ENCODE measurements at places on chromosomes 5 and 9.

- DNase-seq = no peak
Measured at GRCh38 chr5:146632620-146633322, 116.8 kb upstream of the GPR151 start.

GRCh38 chr5:9617221-9617620, 12.9 kb downstream of the TAS2R1 start:
- no peak for DNase-seq

DNA sequence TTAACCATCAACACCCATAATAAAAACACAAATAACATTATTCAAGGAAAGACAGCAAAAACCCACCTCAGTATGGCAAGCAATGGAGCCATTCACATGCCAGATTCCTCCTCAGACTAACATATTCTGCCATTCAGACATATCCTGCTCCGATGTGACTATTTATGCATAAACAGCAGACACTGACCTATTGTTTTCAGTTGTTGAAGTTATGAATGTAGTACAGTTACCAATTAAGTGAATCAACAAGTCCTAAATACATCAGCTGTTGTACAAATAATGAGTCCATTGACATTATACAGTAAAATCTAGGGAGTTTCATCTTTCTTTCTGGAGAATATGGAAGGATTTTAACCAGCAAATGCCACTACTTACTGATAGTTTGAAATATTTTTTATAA, 131.7 kb downstream of the DENND1A start:
- DNase-seq = no peak

DNA sequence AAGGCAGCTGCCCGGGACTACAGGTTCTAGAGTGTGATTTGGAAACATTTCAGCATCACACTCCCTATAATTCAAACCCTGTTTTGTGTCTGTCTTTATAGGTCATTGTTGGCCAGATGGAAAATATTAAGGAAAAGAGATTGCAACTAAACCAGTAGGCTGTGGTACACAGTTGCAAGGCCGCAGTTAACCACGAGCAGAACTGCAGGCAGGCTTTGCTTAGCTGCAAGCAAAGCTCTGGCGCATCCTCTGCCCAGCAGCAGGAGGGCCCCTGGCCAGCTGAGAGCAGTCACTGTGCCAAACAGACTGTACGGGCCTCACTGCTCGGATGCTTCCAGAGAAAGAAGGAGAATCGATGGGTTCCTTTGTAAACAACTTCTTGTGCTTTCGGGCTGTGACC, 204.5 kb downstream of the DENND1A start:
- DNase-seq = no peak

- no peak for DNase-seq
Measured at GRCh38 chr5:128974567-128974966, 9.3 kb downstream of the SLC27A6 start.

DNA sequence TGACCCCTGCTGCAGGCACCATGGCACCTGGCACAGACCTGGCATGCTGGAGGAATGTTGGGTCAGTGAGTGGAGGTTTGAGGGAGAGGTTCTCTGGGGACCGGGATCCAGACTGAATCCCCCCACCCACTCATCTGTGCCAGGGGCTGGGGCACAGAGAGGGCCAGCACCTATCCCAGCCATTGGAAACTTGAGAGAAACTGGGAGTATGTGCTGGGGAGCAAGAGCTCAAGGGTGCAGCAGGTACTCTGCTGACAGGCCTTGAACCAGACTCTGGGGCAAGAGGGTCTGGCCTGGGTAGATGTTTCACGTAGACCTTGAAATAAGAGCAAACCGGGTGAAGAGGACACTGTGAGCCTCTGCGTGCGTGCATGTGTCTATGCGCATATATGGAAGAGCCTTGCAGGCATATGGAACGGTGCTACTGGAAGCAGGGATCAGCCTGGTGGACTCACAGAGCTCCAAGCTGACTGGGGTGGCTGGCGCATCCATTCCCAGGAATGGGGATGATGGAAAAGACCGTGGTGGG, 8.8 kb downstream of the FGF18 start:
- DNase-seq = no peak

All from activated CD8-positive, alpha-beta memory T cell treated with anti-CD3 and anti-CD28 coated beads for 48 hours (primary cell).